Mesenchymal stem cell (in vitro differentiated cells and primary cell): ENCODE measurements at places on chromosomes 7 and 10.
A peak's percentile ranks its signal among the peaks of the same experiment; 100 is the strongest.

GRCh38 chr7:106108991-106109390 is 3.1 kb downstream of the SYPL1 start:
- H3K27me3 ChIP-seq = no peaks in the 10 kb centered on the region
- H3K4me3 ChIP-seq = peak overlapping the region; percentile 85
- no peaks in the 10 kb centered on the region for H3K36me3 ChIP-seq
- no peak overlapping the region for H3K27ac ChIP-seq
- no peaks in the 10 kb centered on the region for H3K4me1 ChIP-seq
- DNase-seq = no peak

- H3K36me3 ChIP-seq = no peaks in the 10 kb centered on the region
- H3K27ac ChIP-seq = no peak overlapping the region
- H3K4me3 ChIP-seq = no peak overlapping the region
- no peak for DNase-seq
Measured at GRCh38 chr10:83108565-83109333, 1030.6 kb upstream of the GHITM start.

DNA sequence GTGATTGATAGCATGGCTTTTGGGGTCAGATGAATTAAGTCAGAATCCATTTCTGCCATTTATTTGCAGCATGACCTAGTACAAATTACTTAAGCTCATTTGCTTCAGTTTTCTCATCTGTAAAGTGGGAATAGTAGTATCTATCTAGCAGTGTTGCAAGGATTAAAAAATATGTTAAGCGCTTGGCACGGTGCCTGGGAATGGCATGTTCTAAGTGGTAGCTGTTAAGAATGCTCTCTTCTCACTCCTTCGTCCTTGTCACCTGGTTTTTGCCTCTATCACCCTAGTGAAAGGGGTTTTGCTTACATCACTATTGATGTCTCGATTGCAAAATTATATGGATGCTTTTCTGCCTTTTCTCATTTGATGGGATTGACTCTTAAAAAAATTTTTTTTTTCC is 7.4 kb downstream of the TMEM248 start:
- H3K27ac ChIP-seq = no peak overlapping the region
- H3K4me1 ChIP-seq = no peaks in the 10 kb centered on the region
- H3K27me3 ChIP-seq = no peaks in the 10 kb centered on the region
- peaks cover 10% of the 10 kb centered on the region for H3K36me3 ChIP-seq

DNA sequence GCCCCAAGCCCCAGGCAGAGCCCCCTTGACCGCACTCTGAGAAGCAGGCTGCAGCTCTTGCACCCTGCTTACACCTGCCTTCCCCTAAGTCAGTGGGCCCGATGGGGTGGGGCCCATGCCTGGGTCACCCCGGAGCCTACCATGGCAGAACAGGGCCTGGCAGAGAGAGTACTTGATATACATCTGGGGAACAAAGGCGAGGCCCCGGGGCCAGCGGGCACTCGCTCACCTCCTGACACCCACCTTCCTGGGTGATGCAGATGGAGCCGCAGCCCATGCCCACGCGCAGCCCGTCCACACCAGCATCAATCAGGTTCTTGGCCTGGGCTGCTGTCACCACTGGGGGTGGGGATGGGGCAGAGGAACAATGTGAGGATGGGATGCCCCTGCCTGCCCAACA is 13.4 kb downstream of the IMPDH1 start:
- no peaks in the 10 kb centered on the region for H3K4me1 ChIP-seq
- H3K27ac ChIP-seq = no peak overlapping the region
- H3K27me3 ChIP-seq = no peaks in the 10 kb centered on the region

GRCh38 chr10:43735907-43736306 is 87.2 kb upstream of the ZNF32 start:
- H3K27me3 ChIP-seq = peaks cover 11% of the 10 kb centered on the region
- no peak overlapping the region for H3K4me3 ChIP-seq
- no peaks in the 10 kb centered on the region for H3K36me3 ChIP-seq
- H3K27ac ChIP-seq = no peak overlapping the region
- DNase-seq = peak; percentile 29

- no peak for DNase-seq
- H3K27ac ChIP-seq = no peak overlapping the region
- no peaks in the 10 kb centered on the region for H3K27me3 ChIP-seq
- H3K4me3 ChIP-seq = no peak overlapping the region
- H3K36me3 ChIP-seq = peaks cover 60% of the 10 kb centered on the region
Measured at GRCh38 chr7:50618281-50618680, 53.1 kb upstream of the DDC start.

DNA sequence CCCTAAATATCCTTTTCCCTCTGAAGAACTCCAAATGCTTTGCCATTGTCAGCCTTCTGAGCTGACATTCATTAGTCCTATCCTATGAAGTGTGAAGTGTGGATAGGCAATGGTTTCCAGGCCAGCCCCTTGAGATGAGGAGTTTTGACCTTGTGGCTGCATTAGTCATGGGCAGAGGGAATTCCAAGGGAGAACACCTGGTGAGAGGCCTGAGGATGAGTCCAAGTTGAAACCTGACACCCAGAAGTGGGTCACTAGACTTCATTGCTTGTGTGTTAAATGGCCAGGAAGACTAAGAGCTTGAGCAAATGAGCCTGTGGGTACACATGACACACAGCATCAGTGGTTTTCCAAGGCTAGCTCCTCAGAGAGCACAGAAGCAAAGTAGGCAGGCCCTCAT is 260.8 kb downstream of the SKAP2 start:
- no peak overlapping the region for H3K27ac ChIP-seq
- no peak overlapping the region for H3K4me3 ChIP-seq
- peak; percentile 9 for DNase-seq
- no peaks in the 10 kb centered on the region for H3K27me3 ChIP-seq
- H3K4me1 ChIP-seq = no peaks in the 10 kb centered on the region
- H3K36me3 ChIP-seq = no peaks in the 10 kb centered on the region
